DMS79 (cell line): ENCODE measurements at places on chromosomes 13 and 19.

- peak; percentile 78 for DNase-seq
These were observed 4.8 kb downstream of the IER2 start for GRCh38 chr19:13154911-13155471.

DNA sequence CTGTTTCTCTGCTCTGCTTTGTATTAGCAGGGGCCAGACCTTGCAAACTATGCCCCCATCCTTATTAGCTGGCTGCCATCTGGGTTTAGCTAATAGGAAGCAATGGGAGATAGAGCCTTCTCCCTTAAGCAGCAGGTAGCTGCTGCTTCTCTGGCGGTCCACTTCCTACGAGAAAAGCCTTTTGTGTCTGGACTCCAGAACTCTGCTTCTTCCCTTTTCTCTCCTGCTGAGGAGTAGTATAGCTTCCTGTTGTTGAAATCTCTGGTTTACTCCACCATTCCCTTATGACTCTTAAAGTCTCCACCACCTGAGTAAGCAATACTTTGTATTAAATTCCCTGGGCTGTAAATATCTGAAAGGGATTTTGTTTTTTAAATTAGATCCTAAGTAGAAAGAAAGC is 147.1 kb downstream of the DNAJC15 start:
- DNase-seq: no peak

DNA sequence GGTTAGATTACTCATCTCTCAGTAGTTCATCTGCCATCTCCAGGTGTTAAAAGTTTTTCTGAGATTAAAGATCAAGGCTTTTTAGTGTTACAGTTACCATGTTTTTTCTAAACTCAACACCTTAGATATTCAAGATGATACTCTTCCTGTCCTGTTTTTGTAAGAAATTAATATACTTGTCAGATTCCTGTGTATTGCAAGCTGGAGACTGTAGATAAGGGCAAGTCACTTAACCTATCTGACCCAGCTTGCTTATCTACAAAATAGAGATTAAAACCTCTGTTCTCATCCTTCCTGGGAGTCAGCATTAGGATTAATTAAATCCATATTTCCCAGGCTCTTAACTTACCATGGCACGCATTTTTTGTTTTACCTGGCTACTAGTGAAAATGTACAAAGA is 25.2 kb downstream of the SUGT1 start:
- no peak for DNase-seq

- no peak for DNase-seq
These were observed 46.1 kb upstream of the TUBGCP3 start for GRCh38 chr13:112634102-112634501.

GRCh38 chr13:111058796-111059506 is 56.2 kb upstream of the ARHGEF7 start:
- DNase-seq: no peak

- DNase-seq: no peak
These were observed 5.5 kb downstream of the MKNK2 start for GRCh38 chr19:2045501-2046045.

- DNase-seq: no peak
These were observed 8.4 kb upstream of the COG3 start for GRCh38 chr13:45456196-45456972.
